ENCODE measurements at places on chromosomes 1 and 21. TPM values are rescaled to one million over a fixed set of nuclear protein-coding genes. Genes with fewer than 3 reads are reported as not detected.

TMEM82 gene
- not detected for total RNA-seq

AUNIP gene
- not detected for total RNA-seq

CLCA2 gene
- total RNA-seq, result 1.4 TPM

ADAMTS4 gene
- total RNA-seq, result 79.3 TPM

TFF2 gene
- total RNA-seq, result not detected

ERICH3 gene
- not detected for total RNA-seq

LCE1F gene
- total RNA-seq, result not detected

HFM1 gene
- total RNA-seq, result 1.8 TPM

ITGB2 gene
- 91.5 TPM for total RNA-seq

GFI1 gene
- 1.6 TPM for total RNA-seq

SIK1 gene
- 53.3 TPM for total RNA-seq

FCGR3B gene
- 2.4 TPM for total RNA-seq

SLC1A7 gene
- total RNA-seq, result 0.94 TPM

SOD1 gene
- total RNA-seq, result 237 TPM

RBM11 gene
- 0.38 TPM for total RNA-seq

TEX38 gene
- not detected for total RNA-seq
